ENCODE measurements at places on chromosomes 12 and 14.

DNA sequence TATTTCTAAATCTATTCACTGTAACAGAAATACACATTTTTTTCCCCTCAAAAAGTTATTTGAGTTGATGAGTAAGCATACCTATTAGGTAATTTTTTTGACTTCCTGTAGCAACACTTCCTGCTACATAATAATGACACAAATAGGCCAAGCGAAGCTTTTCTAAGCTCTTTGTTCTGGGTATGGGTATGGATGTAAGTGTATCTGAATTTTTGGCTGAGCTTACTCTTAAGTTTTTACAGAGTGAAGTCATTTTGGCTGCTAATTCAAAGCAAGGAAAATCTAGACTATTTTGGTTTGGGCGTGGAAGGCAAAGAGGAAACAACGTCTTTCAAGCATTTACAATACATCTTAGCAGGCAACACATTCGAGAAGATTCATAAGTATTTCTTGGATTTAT lies 1206.0 kb upstream of the FLRT2 start:
- no peak for DNase-seq

GRCh38 chr12:3407723-3408122 lies 83.3 kb upstream of the PRMT8 start:
- DNase-seq: no peak

- DNase-seq: no peak
Observed at GRCh38 chr14:69010648-69011047, 31.5 kb upstream of the ACTN1 start.

GRCh38 chr12:14211947-14212387 lies 153.5 kb upstream of the ATF7IP start:
- DNase-seq: no peak

GRCh38 chr14:61470261-61470960 lies 149.0 kb downstream of the PRKCH start:
- peak; percentile 91 for DNase-seq

DNA sequence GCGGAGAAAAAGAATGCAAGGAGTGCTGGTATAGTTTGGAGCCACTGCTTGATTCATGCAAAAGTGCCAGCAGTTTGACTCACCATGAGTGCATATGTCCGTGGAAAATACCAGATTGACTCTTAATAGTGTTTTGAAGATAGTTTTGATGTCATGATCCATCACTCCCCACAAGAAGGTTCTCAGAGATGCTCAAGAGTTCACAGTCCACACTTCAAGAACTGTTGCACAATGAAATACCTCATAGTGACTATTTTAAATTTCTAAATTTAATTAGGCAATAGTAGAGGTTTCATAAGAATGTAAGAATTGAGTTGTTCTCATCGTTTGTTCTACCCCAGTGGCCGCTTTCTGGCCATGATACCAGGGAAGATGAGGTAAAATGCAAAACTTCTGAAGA lies 286.6 kb upstream of the RGS6 start:
- DNase-seq: no peak

DNA sequence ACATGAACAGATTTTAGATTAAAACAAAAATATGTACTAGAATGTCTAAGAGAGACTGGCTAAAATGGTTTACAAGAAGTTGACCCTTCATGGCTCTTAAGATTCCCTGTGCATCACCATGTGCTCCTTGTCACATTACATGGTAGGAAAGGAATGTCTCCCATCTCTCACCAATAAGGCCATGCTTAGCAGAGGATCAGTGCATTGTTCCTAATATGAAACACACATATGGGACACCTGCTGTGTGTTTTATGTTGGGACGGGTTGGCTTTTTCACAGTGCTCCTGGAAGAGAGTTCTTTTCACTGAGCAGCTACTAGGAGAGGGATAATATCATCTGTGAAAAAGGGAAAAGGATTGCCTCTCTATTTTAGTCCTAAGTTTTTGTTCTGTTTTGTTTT lies 9.6 kb downstream of the PFKM start:
- no peak for DNase-seq

- DNase-seq: no peak
Observed at GRCh38 chr12:11684393-11684792, 34.9 kb downstream of the ETV6 start.

DNA sequence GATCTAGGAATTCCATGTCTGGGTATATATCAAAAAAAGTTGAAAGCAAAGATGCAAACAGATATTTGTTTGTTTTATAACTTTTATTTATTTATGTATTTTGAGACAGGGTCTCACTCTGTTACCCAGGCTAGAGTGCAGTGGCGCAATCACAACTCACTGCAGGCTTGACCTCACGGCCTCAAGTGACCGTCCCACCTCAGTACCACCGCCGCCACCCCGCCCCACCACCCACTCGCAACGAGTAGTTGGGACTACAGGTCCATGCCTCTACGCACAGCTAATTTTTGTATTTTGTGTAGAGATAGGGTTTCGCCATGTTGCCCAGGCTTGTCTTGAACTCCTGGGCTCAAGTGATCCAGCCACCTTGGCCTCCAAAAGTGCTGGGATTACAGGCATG lies 66.5 kb upstream of the KTN1 start:
- no peak for DNase-seq

DNA sequence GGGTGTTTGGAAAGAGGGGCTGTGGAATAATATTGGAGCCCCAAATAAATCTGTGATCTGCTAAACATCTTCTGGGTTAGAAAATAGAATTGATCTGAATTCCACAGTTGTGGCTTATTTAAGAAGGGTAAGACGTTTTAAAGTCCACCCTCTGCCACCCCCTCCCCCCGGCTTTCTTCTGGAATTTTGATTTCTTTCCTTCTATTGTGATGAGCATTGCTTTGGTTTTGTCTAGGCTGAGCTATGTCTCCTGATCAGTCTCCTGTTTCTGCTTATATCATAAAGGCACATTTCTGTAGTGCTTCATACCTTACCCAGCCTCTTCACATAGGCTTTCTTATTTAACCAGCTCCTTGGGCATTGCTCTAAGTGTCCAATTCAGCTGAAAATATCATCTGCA lies 77.3 kb upstream of the SLC38A2 start:
- DNase-seq: no peak

DNA sequence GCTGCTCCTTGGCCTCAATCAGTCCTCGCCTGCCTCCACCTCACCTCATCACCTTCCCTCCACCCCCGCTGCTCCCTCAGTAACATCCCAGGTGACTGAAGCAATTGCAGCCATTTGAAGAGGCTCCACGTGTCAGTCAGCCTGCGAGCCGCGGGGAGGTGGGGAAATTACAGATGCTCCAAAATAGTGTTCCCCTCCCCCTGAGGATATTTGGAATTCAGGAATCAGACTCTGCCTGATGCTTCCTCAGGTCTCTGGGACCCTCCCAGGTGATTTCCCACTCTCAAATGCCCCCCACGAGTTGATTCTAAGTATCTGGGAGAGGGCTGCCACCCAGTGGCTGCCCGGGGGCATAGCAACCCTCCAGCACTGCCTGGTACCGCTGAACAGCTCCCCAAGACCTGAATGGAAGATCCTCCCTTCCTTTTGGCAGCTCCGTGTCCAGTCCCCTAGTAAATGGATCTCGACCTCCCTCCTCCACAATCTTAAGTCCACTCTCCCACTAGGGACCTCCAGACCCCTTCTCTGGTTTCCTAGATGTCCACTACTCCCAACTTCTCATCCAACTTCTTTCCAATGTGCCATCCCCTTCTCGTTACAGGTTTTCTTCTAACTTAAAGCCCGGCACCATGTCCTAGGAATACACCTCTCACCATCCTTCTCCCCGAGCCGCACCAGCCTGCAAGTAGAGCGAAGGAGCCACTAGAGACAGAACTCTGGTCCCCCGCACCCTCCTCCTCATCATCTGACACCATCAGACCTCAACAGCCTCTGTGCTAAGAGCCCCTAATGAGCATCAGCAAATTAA lies 1.4 kb upstream of the ASIC1 start:
- peak; percentile 75 for DNase-seq

DNA sequence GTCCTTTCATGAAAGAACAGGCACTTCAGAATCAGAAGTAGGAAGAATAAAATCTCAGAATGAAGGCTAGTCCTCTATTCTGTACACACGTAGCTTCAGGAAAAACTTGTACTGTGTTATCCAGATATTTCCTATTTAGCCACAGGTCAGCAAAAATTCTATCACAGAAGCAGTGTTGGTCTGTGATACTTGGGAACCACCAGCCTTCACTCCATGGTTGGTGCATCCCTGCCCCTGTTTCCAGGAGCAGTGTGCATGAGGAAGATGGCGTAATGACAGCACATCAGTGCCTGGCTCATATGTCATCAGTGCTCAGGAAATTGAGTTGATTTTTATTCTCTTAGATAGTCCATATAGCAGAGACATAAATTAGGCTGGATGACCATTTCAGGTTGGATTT lies 87.7 kb downstream of the SAMD4A start:
- no peak for DNase-seq

- DNase-seq: no peak
Observed at GRCh38 chr14:44833376-44834060, 128.2 kb downstream of the KLHL28 start.

DNA sequence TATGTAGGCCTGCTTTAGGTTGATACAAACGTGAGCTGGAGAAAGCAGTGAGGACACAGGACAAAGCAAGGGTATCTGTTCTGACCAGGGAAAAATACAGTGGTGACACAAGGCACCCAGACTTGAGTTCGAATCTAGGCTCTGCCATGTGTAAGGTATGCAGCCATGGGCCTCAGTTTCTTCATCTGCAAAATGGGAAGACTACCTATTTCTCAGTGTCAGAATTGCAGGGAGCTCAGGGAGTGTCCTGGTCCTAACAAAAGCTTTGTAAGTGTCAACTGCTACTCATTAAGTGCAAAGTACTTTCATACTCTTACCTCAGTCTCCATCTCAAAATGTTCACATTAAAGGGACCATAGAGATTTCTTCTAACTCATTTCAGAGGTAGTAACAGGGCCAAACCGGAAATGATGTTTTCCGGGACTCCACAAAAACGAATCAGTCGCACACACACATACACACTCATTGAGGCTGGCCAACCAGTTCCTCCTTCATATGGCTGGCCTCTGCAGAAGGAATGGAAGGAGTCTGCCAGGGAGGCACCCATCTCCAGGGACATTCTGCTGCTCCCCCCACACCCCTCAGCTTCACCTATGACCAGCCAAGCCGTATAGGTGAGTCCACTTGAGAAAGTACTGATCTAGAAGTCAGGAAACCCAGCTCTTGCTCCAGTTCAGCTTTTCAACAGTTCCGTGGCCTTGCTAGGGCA lies 7.8 kb downstream of the CTDSP2 start:
- no peak for DNase-seq

- DNase-seq: no peak
Observed at GRCh38 chr12:455821-456220, 3.9 kb upstream of the B4GALNT3 start.

GRCh38 chr14:104865631-104866441 lies 768 bp downstream of the CEP170B start:
- DNase-seq: no peak

DNA sequence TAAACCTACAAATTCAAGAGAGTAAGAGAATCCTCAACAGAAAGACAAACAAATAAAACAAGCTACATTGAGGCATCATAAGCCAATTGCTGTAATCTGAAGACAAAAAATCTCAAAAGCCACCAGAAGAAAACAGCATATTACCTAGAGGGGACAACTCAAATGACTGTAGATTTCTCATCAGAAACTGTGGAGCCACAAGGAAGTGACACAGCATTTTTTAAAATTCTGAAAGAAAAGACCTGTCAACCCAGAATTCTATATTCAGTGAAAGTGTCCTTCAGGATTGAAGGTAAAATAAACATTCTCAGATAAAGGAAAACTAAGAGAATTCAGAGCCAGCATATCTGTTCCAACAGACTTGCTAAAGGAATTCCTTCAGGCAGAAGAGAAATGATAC lies 147.8 kb upstream of the DHRS4 start:
- no peak for DNase-seq

DNA sequence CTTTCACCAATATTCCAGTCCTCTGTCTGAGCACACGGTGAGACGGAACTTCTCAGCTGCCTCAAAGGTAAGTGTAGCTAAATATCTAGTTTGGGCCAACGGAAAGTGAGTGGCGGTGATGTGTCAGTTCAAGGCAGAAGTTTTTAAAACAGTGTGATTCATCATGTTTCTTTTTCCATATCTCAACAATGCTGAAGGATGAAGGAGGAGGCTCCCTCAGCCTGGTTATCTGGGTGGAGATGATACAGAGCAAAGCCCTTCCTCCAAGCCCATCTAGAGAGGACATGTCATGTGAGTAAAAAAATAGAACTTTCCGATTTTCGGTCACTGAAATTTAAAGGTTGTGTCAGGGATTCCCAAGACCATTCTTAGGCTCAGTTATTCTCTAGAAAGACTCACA lies 13.1 kb upstream of the ANP32D start:
- DNase-seq: no peak

DNA sequence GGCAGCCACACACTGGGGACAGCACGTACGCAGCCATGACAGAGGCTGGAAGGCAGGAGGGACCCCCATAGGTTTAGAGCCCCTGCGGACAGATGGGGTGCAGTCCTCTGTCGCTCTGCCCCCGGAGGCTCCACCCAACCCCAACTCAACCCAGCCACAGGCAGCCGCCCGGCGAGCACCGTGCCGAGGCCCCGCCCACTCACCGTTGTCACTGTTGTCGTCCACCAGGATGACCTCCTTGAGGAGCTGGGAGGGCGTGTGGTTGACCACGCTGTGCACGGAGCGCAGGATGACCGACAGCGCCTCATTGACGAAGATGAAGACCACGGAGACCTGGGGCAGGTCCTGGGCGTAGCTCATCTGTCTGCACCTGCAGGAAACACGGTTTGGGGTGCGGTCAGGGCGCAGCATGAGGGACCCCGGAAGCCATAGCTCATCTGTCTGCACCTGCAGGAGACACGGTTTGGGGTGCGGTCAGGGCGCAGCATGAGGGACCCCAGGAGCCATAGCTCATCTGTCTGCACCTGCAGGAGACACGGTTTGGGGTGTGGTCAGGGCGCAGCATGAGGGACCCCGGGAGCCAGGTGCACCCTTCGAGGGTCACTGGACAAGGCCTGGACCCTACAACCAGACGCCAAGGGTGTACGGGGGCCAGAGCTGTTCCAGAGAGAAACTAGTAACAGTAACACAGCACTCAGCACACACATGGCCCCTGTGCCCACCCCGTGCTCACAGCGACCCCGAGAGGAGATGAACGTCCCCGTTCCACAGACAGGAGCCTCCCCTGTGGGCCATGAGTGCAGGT lies 66.9 kb downstream of the GALNT9 start:
- DNase-seq: no peak

DNA sequence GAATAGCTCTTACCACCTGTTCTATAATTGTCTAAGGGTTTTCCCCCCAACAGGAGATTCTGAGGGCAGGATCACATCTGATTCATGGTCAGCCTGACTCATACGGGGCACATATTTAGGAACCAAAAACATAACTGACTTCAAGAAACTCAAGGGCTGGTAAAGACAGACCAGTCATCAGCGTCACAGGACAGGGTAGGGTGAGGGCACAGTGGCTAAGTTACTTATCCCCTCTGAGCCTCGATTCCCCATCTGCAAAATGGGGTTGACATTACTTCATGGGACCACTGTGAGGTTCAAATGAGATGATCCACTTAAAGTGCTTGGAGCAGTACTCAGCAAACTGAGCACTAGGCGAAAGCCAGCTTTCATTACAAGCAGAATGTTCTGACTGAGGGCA lies 606 bp downstream of the CINP start:
- DNase-seq: peak; percentile 9

GRCh38 chr14:67270145-67270753 lies 29.0 kb downstream of the PALS1 start:
- no peak for DNase-seq

Data from SJCRH30 (cell line).